ENCODE measurements at places on chromosomes 12 and 14.

DNA sequence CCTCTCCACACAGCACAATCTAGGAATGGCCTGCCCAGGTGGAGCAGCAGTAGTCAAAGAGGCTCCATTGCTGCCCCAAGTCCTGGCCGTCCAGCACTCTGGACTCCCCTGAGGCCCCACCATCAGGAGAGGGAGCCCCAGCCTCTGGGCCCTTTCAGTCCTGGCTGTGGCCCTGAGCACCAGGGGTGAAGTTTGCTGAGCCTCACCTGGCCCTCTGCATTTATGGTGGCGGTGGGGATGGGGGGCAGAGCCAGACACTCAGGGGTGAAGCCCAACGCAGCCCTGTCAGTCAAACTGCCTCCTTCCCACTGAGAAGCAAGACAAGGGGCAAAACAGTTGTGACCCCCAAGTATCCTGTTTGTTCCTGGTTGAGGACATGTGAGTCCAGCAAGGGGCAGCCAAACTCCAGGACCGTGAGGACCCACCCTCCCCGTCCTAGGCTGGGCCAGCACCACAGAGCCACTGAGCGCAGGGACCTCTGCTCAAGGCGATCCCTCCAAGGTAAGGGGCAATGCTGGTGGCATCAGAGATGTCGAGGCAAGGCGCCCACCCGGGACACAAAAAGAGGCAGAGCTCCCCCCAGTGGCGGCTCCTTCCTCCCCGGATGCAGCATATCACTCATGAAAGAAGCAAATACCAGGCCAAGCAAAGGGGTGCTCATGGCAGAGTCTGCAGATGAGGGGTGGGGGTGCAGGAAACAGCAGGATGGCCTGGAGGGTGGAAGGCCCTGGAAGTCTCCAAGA lies 4.8 kb upstream of the AMN start:
- DNase-seq, result peak; percentile 57

- DNase-seq, result no peak
Measured at GRCh38 chr14:105161309-105161708, 7.3 kb downstream of the JAG2 start.

DNA sequence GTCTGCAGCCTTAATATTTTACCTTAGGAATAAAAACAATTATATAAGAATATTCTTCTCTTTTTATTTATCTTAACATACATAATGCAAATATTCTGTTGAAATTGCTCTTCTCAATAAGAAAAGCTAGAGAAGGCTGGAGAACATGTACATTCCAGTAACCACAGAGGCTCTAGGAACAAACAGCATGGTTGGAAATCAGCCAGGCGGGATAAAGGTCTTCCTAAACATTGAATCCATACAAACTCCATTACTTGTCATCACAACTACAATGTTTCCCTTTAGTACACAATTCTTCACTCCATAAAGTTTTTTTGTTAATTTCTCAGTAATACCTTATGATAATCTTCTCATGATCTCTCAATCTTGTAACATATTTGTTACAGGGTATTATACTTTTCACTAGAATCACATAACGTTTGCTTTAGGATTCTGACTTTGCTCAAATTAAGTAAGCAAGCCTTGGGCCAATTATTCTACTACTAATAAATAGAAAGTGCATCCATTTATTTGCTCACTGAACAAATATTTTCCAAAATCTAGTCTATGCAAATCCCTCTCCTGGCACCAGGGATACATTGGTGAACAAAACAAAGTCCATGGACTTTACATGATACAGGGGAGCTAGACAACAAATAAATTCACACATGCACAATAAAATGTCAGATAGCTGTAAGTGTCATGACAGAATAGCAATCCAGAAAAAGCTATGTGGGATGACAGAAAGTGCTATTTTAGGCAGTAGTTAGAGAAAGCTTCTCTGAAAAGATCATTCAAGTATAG lies 237.5 kb upstream of the TMTC1 start:
- DNase-seq, result no peak

DNA sequence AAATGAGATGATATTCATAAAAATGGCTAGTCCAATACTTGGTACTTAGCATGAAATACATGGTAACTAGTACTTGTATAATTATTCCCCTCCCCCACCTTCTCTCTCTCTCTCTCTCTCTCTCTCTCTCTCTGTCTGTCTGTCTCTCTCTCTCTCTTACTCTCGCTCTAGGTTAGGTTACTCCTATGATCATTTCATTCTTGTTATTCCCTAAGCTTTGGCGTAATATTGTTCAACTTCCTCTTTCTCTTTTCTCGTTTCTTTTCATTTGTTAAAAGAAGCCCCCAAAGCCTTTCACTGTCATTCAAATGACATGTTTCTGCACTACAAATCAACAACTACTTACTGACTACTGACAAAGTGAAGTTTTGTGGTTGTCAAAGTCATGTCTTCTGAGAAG lies 89.8 kb downstream of the GRIP1 start:
- DNase-seq, result no peak
